ENCODE measurements at places on chromosomes 1 and 21.

- DNase-seq = no peak
These were observed 21.2 kb downstream of the ZYG11B start for GRCh38 chr1:52747450-52747849.

GRCh38 chr1:22323846-22324504 lies 127.7 kb upstream of the ZBTB40 start:
- DNase-seq = no peak

GRCh38 chr1:22972760-22973159 lies at the start of gene LACTBL1:
LACTBL1 (minus strand) TSS chr1:22972866; CDS start chr1:22972316, 550 bp downstream.
- DNase-seq = no peak

DNA sequence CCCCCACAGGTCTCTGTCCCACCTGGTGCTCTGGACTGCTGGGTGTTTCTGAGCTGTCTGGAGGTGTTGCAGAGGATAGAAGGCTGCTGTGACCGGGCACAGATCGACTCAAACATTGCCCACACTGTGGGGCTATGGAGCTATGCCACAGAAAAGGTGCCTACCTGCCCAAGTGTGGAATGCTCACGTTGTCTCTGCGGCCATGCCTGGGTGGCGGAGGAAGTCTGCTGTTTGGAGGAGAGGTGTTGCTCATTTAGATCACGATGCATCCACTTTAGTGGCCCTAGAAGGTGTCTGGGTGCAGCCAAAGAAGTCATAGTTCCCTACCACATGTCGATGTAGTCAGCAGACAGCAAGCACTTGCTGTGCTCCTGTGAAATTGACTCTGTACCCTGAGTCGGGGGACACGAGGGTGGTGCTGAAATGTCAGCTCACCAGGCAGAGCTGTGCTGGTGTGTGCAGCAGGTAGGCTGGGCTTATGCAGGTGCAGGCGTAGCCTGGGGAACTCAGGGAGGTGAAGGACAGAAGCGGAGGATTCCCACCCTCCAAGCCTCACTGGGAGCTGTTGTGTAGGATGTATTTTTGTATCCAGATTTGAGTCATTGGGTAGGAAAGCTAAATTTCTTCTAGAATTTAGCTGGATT lies 32.8 kb upstream of the PWP2 start:
- DNase-seq = no peak

DNA sequence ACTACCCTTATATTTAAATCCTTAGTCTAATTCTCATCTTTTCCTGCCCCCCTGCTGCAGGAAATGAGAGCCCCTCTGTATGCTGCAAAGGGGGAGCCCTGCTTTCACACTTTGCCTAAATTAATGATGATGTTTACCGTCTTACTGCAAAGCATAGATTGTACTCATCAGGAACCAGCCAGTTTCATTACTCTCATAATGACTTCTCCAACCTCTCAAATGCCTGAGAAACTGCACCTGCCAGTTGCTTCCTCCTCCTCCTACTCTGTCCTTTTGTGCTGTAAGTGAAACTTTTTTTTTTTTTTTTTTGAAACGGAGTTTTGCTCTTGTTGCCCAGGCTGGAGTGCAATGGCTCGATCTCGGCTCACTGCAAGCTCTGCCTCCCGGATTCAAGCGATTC lies 101.7 kb downstream of the ADSS2 start:
- no peak for DNase-seq

GRCh38 chr1:151867765-151868411 lies 14.4 kb upstream of the THEM5 start:
- DNase-seq = peak; percentile 19

GRCh38 chr1:204438628-204439027 lies 27.0 kb upstream of the PPP1R15B start:
- no peak for DNase-seq

DNA sequence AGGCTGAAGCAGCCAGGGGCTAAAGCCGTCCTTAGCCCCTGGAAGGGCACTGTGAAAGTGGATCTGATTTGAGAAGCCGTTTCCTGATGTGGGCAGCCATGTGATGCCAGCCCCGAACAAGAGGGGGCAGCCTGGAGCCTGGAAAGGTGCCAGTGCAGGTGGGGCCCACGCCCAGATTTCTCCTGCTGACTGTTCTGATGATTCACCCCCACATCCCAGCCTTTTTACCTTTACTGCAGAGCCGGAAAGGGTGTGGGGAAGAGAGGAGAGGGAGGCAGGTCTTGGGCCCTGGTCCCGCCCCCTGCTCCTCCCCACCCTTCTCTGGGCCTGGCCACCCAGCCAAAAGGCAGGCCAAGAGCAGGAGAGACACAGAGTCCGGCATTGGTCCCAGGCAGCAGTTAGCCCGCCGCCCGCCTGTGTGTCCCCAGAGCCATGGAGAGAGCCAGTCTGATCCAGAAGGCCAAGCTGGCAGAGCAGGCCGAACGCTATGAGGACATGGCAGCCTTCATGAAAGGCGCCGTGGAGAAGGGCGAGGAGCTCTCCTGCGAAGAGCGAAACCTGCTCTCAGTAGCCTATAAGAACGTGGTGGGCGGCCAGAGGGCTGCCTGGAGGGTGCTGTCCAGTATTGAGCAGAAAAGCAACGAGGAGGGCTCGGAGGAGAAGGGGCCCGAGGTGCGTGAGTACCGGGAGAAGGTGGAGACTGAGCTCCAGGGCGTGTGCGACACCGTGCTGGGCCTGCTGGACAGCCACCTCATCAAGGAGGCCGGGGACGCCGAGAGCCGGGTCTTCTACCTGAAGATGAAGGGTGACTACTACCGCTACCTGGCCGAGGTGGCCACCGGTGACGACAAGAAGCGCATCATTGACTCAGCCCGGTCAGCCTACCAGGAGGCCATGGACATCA lies at the start of gene SFN:
TSS of gene SFN (plus strand) at position 369 of the 904 bp plus-strand sequence. CDS start at position 433, 64 bp downstream.
- peak; percentile 33 for DNase-seq

- no peak for DNase-seq
These were observed 239.2 kb downstream of the ATG4C start for GRCh38 chr1:63023171-63023570.

- no peak for DNase-seq
These were observed 56.1 kb downstream of the HSF2BP start for GRCh38 chr21:43603233-43603626.

- no peak for DNase-seq
These were observed 90.5 kb upstream of the JUN start for GRCh38 chr1:58874342-58874741.

DNA sequence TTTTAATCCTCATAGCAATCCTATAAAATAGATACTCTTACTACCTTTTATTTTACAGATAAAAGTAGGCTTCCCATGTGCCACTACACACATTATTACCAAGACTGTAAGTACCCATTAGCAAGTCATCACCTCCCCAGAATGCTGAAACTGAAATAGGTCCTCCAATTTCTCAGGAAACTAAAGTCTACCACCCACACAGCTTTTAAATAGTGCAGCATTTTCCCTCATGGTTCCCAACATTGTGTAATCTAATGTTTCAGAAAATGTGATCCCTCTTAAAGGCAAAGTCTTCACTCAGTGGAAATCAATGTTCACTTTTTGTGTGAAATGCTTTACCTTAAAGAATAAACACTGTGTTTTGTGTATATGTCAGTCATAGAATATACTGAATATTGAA lies 356.5 kb downstream of the GPATCH2 start:
- no peak for DNase-seq

DNA sequence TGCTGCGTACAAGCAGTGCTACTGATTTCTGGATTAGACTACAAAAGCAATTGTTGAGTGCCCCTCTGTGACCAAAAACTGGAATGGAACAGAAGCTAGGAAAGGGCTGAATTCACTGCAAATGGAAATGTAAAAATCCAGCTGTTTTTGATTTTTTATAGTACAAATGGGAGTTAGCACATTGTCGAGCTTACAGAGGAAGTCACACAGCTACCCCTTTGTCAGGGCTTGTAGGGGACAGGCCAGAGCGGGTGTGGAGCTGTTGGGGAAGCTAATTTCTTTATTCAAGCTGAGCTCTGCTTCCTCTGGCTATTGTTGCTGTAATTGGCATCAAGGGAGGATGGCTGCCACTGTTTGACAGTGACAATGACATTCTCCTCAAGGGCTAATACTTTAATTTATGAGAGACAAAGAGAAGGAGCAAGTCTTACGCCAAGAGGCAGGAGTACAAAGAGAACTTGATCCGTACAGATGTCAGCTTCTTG lies 96.1 kb downstream of the SLC35F3 start:
- DNase-seq = no peak

- no peak for DNase-seq
These were observed 46.1 kb downstream of the RNF2 start for GRCh38 chr1:185091480-185091879.

DNA sequence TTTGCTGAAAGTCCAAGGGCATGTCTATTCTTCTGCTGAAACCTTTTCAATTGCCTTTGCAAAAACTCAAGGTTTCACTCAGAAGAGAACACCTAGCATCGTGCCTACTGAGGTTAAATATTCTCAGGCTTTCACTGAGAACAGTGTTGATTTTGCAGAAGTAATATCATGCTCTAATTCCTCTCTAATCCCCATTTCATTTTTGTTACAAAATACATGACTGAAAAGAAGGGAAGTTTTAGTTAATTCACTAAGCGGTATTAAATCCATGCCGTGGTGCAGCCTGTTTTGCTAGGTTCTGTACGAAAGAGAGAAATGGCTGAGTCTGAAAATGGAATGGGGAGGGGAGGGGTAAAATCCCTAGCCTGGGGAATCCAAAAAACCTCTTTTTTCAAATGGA lies 163.2 kb upstream of the CAMK1G start:
- DNase-seq = no peak

GRCh38 chr1:208935517-208936187 lies 647.9 kb upstream of the CAMK1G start:
- no peak for DNase-seq

DNA sequence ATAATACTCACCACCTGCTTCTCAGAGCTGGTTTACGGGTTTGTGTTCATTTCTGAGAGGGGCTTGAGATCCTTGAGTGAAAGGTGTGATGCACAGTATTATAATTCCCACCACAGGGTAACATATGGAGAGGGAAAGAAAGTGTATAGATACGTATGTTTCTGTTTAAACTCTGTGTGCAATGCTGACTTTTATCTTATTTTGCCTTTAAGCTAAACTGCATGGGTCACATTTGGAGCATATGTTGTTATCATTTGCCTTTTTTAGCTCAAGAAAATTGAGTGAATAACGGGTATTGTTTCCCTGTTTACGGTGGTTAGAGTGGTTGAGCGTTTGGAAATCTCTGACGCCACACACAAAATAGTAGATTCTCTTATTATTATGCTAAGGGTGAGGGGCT lies 191.1 kb upstream of the NFIA start:
- no peak for DNase-seq

DNA sequence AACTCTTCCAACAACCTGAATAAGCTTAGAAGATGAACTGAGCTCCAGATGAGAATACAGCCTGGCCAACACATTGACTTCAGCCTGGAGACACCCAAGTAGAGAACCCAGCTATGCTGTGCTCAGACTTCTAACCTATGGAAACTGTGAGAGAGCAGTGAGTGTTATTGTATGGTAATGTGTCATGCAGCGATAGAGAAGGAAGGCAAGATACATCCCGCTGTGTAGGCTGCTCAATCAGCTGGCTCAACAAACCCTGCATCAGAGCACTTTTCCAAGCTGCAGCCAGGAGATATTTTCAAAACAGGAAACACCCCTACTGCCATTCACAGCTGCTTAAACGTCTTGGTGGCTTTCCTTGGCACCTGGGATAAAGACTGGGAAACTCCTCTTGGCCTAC lies 321.3 kb downstream of the SIPA1L2 start:
- no peak for DNase-seq

GRCh38 chr1:160411271-160412027 lies 11.1 kb downstream of the VANGL2 start:
- DNase-seq = no peak

DNA sequence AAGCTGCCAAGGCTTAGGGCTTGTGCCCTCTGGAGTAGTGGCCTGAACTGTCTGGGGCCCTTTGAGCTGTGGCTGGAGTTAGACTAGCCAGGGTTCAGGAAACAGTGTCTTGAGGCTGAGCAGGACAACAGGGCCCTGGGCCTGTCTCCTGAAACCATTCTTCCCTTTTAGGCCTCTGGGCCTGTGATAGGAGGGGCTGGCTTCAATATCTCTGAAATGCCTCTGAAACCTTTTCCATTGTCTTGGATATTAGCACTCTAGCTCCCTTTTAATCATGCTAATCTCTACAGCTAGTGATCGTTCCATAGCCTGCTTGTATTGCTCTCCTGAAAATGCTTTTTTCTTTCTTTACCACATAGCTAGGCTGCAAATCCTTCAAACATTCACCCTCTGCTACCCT lies 135.3 kb downstream of the ADGRL4 start:
- DNase-seq = no peak

- DNase-seq = no peak
These were observed 98.7 kb upstream of the C8B start for GRCh38 chr1:57064379-57065140.

DNA sequence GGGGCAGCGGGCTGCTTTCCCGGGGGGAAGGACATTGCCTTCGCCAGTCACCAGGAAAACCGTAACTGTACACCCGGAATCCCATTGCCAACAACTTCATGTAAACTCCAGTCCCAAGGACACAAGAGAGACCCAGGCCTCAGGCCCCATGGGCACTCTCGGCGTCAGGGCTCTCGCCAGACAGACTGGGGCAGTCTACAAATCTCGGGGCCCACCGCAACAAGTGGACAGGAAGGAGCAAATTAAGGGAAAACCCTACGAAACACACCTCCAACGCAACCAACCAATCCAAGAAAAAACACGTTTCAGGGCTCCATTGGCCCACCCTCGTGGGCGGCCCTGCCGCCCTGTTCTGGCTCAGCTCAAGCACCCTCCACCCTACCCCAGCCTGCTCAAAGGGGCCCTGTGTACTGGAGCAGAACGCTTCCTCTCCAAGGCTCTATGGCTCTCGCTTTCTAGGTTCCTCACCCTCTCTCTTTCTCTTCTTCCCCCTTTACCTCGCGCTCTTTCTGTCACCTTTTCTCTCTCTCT lies 4.6 kb upstream of the ZNF678 start:
- no peak for DNase-seq

DNA sequence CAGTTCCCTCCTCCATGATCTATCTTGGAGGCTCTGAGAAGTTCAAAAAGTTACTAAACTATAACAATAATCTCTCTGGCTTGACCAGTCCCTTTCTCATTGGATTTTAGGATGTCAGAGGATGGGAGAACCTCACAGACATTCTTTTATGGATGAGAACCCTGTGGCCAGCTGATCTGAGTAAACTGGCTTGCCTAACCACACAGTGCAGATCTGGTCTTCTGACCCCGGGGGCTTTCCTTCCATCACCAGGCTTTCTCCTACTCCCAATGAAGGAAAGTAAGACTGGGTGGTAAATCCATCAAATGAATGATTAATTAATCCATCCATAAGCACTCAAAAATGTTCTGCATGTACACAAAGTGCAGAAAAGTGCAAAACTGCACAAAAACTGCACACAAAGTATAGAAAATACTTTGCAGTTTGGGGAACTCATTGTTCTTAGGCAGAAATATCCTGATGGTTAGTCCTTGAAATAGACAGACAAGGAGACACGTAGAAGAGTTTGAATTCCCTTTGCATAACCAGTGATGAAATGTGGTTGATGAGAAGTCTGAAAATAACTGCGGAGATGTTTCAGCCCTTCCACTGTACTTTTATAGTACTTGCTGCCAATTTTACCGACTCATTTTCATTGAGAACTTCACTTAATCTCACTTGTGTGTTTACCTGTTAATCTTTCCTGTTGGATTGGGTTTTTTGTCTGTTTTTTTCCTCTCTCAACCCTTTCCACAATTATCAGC lies 2.5 kb upstream of the F3 start:
- no peak for DNase-seq

- DNase-seq = no peak
These were observed 60.0 kb upstream of the C1orf105 start for GRCh38 chr1:172360511-172360910.

- no peak for DNase-seq
These were observed 45.7 kb downstream of the RAP1GAP start for GRCh38 chr1:21623410-21623961.
